CD4-positive, alpha-beta T cell treated with Interferon gamma for 1 hour (primary cell): ENCODE measurements at places on chromosomes 2 and 18.
A peak's percentile ranks its signal among the peaks of the same experiment; 100 is the strongest.

- DNase-seq: peak; percentile 37
Measured at GRCh38 chr2:225041851-225042799, at the start of gene DOCK10. DOCK10 (minus strand) TSS chr2:225042468; CDS start chr2:225042374, 94 bp downstream.

DNA sequence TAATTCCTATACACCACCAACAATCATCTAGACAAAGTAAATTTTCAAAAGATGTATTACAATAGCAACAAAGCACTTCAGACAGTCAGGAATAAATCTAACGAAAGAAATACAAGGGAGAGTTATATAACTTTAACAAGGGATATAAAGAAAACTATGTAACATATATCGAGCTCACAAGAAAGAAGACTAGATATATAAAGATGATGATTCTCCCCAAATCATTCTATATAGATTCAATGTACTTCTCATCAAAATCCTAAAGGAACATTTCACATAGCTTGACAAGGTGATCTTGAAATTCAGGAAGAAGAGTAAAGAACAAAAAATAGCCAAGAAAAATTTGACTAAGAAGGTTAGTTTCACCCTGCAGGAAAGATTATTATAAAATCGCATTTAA lies 179.4 kb downstream of the SP3 start:
- no peak for DNase-seq

DNA sequence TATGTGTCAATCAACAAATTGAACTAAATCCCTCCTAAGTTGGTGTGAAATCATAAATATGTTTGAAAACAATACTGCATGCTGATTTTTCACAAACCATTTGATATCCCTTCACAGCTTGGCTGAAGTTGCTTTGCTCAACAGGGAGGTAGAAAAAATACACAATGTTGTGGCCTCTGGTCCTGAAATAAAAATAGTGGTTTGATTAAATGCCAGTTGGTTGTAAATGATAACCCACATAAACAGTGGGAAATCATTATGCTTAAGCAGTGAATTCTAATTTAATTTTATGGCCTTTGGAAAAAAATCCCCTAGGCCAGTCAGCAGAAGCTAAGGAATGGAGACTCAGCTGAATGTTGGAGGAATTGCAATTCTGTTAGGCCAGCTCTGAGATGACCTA lies 359.4 kb upstream of the CWC22 start:
- DNase-seq: no peak

- no peak for DNase-seq
Measured at GRCh38 chr2:200616193-200616592, 30.4 kb downstream of the AOX1 start.

DNA sequence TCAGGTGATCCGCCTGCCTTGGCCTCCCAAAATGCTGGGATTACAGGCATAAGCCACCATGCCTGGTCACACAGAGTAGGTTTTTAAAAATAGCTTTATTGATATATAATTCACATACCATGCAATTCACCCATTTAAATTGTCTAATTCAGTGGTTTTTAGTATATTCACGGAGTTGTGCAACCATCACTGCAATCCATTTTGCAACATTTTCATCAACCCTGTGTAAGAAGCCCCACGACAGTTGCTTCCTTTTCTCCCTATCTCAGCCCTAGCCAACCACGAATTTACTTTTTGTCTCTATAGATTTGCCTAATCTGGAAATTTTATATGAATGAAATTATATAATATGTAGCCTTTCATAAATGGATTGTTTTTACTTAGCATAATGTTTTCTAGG lies 266.4 kb downstream of the NAPG start:
- DNase-seq: no peak

GRCh38 chr18:74905247-74905646 lies 303.7 kb downstream of the PTGR3 start:
- no peak for DNase-seq

DNA sequence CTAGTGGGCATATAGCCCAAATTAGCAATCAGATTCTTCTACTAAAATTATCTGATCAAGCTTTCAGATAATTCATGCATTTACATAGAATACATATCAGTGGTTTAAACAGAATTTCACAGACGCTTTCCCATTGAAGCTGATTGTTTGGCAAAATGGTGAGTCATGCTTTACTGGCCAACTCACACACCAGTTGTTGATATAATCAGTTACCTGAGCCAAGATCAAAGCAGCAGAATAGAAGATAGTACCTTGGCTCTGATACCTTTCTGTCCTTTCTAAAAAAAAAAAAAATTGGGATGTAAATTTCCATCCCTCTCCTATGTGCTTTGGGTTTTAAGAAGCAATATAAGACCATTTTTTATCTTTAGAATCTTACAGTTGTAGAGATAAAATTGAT lies 178.0 kb downstream of the MCFD2 start:
- no peak for DNase-seq

DNA sequence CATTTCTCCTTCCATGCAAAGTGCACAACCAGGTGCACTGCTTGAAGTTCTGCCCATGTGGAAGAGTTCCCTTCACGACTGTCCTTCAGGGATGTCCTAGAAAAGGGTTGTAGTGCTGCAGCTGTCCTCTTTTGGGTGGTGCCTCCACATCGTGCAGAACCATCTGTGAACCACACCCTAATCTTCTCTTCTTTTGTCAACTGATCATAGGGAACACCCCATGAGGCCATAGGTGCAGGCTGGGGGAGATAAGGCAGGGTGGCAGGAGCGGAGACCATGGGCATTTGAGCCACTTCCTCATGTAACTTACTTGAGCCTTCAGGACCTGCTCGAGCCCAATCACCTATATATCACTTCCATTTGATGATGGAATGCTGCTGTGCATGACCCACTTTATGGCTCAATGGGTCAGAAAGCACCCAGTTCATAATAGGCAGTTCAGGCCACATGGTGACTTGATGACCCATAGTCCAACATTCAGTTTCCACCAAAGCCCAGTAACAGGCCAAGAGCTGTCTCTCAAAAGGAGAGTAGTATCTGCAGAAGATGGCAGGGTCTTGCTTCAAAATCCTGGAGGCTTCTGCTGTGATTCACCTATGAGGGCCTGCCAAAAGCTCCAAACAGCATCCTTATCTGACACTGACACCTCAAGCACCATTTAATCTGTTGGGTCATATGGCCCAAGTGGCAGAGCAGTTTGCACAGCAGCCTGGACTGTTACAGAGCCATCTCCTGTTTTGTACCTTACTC lies 84.7 kb upstream of the CYRIA start:
- no peak for DNase-seq

DNA sequence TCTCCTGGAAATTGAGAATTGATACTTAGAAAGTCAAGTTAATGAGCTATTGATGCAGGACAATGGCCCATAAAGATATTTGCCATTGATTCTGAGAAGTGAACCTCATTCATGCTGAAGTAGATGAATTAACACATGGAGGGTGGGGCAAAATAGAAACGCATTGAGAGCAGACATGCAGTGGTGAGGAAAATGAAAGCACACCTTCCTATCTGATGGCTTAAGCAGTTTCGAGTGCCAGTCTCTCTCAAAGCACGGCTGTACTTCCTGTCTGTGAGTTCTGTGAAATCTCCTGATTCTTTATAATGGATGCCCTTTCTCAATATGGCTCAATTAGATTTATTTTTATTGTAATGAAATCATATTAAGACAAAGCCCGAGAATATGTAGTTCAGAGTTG lies 247.0 kb downstream of the TMX3 start:
- DNase-seq: no peak

DNA sequence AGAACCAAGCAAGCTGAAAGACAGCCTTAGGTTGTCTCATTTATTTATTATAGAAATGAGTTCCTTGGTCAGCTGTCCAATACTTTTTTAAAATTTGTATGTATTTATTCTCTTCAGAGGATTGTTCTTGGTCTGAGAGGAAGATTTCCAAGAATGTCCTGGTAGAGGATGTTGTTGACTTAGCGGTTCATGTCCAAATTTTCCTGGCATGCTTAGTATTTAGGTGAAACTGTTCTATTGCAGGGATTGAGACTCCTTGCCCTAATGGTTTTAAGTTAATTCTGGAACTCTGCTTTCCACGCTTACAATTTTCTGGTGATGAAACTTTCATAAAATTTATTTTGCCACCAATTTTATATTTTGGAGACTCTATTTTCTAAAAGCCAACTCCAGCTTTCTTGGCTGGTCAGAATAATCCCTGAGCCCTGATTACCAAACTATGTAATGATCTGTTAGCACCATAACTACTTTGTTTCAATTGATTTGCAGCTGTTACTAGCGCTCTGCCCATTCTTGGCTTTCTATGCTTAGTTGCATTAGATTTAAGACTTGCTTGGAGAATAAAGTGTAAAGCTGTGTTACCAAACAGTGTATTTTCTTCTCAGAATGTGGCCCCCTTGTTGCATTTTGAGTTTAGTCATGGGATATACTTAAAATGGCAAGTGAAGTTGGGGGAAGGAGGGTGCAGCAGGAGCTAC lies 1868.8 kb upstream of the CELF4 start:
- no peak for DNase-seq

DNA sequence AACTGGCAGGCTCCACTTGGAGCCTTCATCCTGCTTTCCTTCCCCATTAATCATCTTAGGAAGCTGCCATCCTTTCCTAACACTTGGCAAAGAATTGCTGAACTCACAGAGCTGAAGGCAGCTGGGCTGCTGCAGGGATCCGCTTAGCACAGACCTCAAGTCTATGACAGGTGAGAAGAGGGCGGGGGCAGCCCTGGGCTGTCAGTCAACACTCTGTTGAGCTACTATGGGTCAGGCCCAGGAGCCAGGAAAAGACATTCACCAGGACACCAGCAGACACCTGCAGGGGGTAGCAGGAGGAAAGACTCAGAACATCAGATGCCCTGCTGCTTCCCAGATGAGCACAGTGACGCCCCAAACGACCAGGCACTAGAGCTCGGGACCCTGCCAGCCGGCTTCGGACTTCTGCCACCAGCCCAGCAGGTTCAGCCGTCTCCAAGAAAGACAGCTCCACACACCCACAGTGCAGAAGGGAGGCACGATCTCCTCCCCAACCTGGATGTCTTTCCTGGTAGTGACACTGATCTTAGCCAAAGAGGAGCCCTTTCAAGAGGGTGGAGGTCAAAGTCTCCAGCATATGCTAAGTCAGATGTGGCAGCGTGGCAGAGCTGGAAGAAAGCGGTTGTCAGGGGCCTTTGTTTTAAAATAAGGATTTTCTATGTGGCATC lies 55.2 kb downstream of the SNORC start:
- no peak for DNase-seq
